ENCODE measurements at places on chromosomes 13 and 19. TPM values are rescaled to one million over a fixed set of nuclear protein-coding genes. Genes with fewer than 3 reads are reported as not detected.

KLK15 gene
- total RNA-seq = not detected

DNA sequence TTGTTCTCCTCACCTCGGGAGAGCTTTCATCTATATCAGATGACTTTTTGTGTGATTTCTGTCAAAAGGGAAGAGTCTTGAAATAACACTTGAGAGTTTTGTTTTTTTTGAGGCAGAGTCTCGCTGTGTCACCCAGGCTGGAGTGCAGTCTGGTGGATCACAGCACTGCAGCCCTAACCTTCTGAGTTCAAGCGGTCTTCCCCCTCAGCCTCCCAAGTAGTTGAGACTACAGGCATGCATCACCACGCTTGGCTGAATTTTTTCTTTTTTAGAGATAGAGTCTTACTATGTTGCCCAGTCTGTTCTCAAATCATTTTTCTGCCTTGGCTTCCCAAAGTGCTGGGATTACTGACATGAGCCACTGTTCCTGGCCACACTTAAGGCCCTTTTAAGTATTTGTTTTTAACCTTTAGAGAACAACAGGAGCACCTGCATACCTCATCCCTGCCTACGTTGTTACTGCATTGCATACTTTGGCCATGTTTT lies 11.4 kb downstream of the NDFIP2 start:
- no peak for DNase-seq

CGB2 gene
- not detected for total RNA-seq

TEX101 gene
- not detected for total RNA-seq

DNA sequence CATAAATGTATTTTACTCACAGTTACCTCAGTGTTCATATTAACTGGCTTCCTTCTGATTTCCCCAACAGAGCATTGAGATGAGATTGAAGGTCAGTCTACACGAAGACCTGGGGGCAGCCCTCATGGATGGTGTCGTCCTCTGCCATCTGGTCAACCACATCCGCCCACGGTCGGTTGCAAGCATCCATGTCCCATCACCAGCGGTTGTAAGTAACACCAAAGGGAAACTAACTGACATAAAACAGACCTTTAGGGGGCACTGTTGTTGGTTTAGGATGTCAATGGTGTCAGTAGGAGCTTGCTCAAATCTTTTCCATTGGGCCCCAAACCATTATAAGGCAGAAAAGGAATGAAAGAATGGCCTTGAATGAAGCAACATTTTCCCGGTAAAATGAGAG lies 68.2 kb downstream of the ESD start:
- DNase-seq = no peak

DNA sequence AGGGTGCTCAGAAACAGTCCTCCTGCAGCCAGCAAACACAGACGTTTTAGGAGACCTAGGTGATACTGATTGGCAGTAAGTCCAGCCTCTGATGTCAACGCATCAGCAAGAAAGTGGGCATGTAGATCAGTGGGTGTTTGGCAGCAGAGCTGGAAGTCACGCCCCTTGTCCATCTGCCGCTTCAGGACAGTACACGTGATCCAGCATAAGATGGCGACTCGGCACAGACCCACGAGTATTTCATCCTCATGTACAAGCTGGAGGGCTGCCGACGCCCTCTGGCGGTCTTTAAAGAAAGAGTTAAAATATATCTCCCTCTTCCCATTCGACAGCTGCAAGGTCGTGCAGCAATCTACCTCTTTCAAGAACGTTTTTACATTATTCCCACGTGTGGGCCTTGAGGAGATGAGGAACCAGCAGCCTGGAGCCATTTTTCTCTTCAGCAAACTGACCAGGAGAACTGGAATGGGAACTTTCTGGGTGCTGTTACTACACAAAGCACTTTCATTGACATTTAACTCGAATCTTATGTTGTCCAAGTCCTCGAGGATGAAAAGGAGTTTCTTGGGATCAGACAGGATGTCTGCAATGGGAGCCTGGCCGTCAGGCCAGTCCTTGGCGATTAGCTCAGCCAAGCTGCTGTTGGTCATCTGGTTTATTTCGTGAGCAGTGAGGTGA lies 22.3 kb downstream of the NLRP11 start:
- peak; percentile 29 for DNase-seq

DNA sequence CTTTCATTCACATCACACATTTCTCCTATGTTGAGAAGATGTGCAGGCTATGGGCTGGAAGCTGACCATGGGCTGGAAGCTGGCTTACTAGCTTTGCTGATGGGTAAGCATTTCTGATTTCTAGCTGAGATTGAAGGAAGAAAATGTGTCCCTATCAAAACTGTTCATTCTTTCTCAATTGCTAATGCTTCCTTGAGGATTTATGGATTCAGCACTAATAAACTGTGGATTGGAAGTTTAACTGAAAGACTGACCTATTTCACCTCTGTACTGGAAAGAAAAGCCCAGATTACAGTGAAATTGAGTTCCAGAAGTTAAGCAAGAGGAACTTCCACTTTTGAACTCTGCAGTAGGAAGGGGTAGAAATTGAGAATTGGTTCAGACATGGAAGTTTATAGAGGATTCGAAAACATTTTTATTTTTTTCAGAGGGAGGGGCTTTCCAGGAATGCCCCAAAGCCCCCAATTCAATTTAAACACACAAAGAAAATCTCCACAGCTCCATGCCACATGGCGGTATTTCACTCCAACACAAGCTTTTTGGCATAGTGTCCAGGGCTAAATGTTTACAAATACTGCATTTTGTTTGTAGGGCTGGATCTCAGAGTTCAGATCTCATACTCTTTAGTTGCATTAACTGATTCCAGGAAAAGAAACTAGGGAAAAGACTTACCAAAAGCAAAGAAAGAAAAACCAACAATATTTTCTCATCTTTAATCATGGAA lies 61.2 kb upstream of the ARGLU1 start:
- DNase-seq = no peak

ATP7B gene
- 0.51 TPM for total RNA-seq

DNA sequence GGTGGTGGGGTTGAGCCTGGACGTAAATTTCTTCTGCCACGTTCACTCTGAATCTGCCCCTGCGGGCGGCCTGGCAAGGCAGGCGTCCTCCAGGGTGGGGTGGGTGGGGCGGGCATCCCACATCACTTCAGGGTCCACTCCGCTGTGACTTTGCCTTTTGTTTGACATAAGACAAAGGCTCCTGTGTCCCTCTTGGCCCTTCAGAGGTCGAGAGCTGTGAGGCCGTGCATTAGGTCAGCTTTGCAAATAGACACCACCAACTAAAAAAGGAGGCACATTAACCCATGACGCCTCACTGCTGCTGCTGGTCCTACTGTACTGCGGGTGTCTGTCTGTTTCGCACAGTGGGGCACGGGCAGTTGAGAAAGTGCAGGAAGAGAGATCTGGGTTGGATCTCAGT lies 10.5 kb upstream of the ZNF536 start:
- no peak for DNase-seq

DNA sequence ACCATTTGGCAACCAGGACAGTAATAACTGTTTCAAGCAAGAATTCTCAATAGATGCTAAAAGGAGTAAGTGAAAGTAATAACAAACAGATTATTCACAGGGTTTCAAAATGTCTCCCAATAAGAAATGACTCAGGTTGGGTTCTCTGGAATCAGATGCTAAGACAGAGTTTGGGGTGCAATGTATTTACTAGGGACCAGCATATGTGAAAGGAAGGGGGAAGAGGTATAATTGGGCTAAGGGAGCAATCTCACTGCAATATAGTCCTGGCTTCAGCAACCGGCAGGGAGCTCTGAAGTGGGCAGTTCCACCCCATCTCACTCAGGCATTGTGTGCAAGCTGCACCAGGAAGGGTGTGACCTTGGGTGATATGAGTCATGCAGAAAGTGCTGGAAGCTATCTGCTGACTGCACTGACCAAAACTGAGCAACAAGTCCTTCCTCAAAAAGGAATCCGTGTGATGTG lies 23.4 kb downstream of the ZDHHC20 start:
- no peak for DNase-seq

- DNase-seq = no peak
Observed at GRCh38 chr13:33694546-33694945, 123.4 kb upstream of the RFC3 start.

GRCh38 chr19:16403151-16403977 lies 68.4 kb downstream of the EPS15L1 start:
- no peak for DNase-seq

ZNF837 gene
- total RNA-seq = 2.9 TPM

DNA sequence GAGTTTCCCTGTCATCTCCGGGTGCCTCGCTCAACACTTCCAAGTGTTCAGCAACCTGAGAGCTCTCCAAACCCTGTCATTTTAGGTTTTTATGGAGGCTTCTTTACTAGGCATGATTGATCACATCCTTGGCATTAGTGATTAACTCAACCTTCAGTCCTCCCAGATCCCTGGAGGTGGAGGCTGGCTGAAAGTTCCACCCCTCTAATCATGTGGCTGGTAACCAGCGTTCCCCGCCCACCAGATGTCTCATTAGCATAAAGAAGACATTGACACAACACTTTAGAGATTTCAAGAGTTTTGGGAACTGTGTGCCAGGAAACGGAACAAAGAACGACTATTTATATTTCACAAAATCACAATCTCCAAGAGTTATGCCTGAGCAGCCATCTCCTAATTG lies 71.1 kb upstream of the RGCC start:
- no peak for DNase-seq

STK24 gene
- total RNA-seq = 140 TPM

GRCh38 chr13:110201114-110201513 lies 105.8 kb downstream of the COL4A1 start:
- DNase-seq = no peak

LGALS7 gene
- total RNA-seq = not detected

GRCh38 chr13:36819739-36820090 lies 693 bp downstream of the RFXAP start:
- DNase-seq = no peak

DNA sequence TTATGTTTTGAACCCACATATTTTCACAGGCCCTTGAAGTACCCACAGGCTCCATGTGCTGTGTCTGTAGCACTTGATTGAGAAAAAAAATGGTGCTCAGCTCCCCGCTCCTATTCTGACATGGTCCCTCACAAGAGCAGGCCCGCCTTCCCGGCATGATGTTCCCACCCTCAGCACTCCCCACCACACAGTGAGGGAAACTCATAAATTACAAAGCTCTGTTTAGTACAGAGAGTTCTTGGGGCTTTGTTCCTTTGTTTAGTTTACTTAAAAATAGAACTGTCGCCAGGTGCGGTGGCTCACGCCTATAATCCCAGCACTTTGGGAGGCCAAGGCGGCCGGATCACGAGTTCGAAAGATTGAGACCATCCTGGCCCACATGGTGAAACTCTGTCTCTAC lies 25.9 kb upstream of the ABCC4 start:
- no peak for DNase-seq

- no peak for DNase-seq
Observed at GRCh38 chr19:16303755-16304154, 20.9 kb upstream of the KLF2 start.

DNA sequence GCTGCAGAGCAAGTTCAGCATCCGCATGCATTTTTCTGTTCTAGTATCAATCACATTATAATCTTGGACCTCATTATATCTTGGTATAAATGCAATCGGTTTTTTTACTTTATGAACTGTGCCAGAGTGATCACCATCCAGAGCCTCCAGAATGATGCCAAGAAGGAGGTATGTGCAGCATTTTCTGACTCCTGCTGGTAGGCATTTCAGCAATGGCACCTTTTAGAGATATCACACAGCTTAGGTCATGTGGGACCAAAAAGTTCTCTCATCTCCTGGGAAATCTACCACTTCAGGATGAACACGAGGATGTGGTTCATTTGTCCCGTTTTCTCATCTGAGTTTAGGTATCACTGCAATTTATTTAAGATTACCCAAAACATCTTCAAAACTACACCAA lies 220.4 kb downstream of the VWA8 start:
- DNase-seq = no peak

- DNase-seq = peak; percentile 81
Observed at GRCh38 chr19:11375143-11375948, 880 bp downstream of the SWSAP1 start.

DNA sequence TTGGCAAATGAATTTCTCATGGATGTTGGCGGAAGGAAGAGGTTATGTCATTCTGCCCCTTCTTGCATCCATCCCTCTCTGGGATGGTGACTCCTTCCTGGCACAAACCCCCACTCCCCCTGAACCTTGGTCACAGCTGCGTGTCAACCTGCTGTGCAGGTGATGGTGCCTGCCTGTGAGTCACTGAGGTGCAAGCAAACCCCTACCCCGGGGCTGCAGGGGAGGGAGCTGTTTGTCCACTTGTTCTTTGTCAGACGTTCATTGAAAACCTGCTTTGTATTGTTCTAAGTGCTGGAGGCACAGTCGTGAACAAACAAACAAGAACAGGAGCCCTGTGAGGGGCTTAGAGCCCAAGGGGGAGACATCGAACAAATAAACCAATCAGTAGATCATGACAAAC lies 2.0 kb upstream of the GAPDHS start:
- DNase-seq = no peak
